ENCODE measurements at places on chromosomes 6 and 20.

DNA sequence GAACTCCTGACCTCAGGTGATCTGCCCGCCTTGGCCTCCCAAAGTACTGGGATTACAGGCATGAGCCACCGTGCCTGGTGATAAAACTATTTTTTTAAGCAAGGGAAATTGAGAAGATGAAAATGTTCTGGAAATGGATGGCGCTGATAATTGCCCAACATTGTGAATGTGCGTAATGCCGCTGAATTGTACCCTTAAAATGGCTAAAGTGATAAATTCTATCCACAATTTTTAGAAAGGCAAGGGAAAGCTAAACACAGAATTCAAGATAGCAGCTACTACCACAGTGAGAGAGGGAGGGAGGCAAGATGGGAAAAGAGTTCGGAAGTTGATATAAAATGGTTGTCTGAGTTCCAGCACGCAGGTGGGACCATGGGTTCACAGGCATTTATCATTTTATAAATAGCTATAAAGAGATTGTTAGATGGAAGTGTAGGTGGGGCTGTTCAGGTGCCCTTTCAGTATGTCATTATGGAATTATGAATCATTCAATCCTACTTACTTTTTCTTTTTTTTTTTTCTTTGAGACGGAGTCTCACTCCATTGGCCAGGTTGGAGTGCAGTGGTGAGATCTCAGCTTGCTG lies 8.3 kb downstream of the RIPOR3 start:
- H3K4me3 ChIP-seq: no peak overlapping the region
- H3K27ac ChIP-seq: no peak overlapping the region
- H3K4me1 ChIP-seq: peaks cover 21% of the 10 kb centered on the region
- no peaks in the 10 kb centered on the region for H3K36me3 ChIP-seq

- no peaks in the 10 kb centered on the region for H3K36me3 ChIP-seq
- H3K4me3 ChIP-seq: no peak overlapping the region
- H3K27me3 ChIP-seq: peaks cover 19% of the 10 kb centered on the region
- no peak overlapping the region for H3K27ac ChIP-seq
- no peak for DNase-seq
- no peaks in the 10 kb centered on the region for H3K4me1 ChIP-seq
Observed at GRCh38 chr20:2742431-2742830, 49.9 kb downstream of the EBF4 start.

- no peaks in the 10 kb centered on the region for H3K27me3 ChIP-seq
- no peak overlapping the region for H3K4me3 ChIP-seq
- no peak overlapping the region for H3K27ac ChIP-seq
Observed at GRCh38 chr6:21767891-21768648, 174.5 kb downstream of the SOX4 start.

- no peaks in the 10 kb centered on the region for H3K36me3 ChIP-seq
- H3K27me3 ChIP-seq: no peaks in the 10 kb centered on the region
- no peak for DNase-seq
- peaks cover 5% of the 10 kb centered on the region for H3K4me1 ChIP-seq
- no peak overlapping the region for H3K27ac ChIP-seq
- no peak overlapping the region for H3K4me3 ChIP-seq
Observed at GRCh38 chr6:4356899-4357659, 221.7 kb upstream of the ECI2 start.

- H3K27ac ChIP-seq: no peak overlapping the region
- H3K36me3 ChIP-seq: no peaks in the 10 kb centered on the region
- DNase-seq: peak; percentile 10
- no peaks in the 10 kb centered on the region for H3K27me3 ChIP-seq
Observed at GRCh38 chr20:12570371-12570770, 438.4 kb upstream of the SPTLC3 start.

- no peaks in the 10 kb centered on the region for H3K27me3 ChIP-seq
- DNase-seq: no peak
- no peak overlapping the region for H3K27ac ChIP-seq
- H3K4me3 ChIP-seq: no peak overlapping the region
- no peaks in the 10 kb centered on the region for H3K36me3 ChIP-seq
Observed at GRCh38 chr6:14121936-14122344, 4.4 kb downstream of the CD83 start.

GRCh38 chr6:138844192-138844591 lies 48.3 kb downstream of the ECT2L start:
- H3K4me1 ChIP-seq: no peaks in the 10 kb centered on the region
- H3K36me3 ChIP-seq: no peaks in the 10 kb centered on the region
- no peak overlapping the region for H3K4me3 ChIP-seq
- peak; percentile 20 for DNase-seq
- no peaks in the 10 kb centered on the region for H3K27me3 ChIP-seq
- no peak overlapping the region for H3K27ac ChIP-seq

- H3K36me3 ChIP-seq: peaks cover 45% of the 10 kb centered on the region
- peak; percentile 53 for DNase-seq
- no peak overlapping the region for H3K27ac ChIP-seq
- H3K4me3 ChIP-seq: no peak overlapping the region
- peaks cover 4% of the 10 kb centered on the region for H3K27me3 ChIP-seq
Observed at GRCh38 chr6:33197431-33198048, 2.9 kb downstream of the RXRB start.

- peaks cover 4% of the 10 kb centered on the region for H3K4me1 ChIP-seq
- peaks cover 71% of the 10 kb centered on the region for H3K27me3 ChIP-seq
- H3K27ac ChIP-seq: no peak overlapping the region
- no peak for DNase-seq
- H3K36me3 ChIP-seq: no peaks in the 10 kb centered on the region
Observed at GRCh38 chr20:36303831-36304230, 2.3 kb upstream of the DLGAP4 start.

DNA sequence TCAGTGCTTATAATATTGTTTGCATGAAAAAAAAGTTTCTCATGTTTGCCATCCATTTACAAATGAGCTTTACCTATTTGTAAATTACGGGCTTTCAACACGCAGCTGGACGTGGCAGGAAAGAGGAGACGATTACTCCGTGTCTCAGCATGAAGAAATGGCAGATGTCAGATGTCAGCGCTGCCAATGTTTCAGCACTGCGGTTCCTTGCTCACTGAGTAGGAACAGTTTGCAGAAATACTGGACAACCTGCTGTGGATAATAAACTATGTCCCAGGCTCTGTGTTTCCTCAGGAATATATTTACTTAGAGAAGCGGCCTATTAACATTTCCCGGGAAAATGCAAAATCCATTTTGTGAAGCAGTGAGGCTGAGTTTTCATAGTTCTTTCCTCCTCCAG lies 22.7 kb downstream of the RAMACL start:
- DNase-seq: no peak
- no peaks in the 10 kb centered on the region for H3K4me1 ChIP-seq
- no peak overlapping the region for H3K27ac ChIP-seq
- H3K4me3 ChIP-seq: no peak overlapping the region

- DNase-seq: no peak
- no peak overlapping the region for H3K27ac ChIP-seq
- H3K4me3 ChIP-seq: no peak overlapping the region
- H3K4me1 ChIP-seq: no peaks in the 10 kb centered on the region
- no peaks in the 10 kb centered on the region for H3K36me3 ChIP-seq
Observed at GRCh38 chr6:2755456-2755855, 4.7 kb upstream of the MYLK4 start.

GRCh38 chr20:52895701-52896100 lies 76.5 kb upstream of the TSHZ2 start:
- H3K4me3 ChIP-seq: no peak overlapping the region
- no peaks in the 10 kb centered on the region for H3K27me3 ChIP-seq
- no peak for DNase-seq
- no peaks in the 10 kb centered on the region for H3K4me1 ChIP-seq

DNA sequence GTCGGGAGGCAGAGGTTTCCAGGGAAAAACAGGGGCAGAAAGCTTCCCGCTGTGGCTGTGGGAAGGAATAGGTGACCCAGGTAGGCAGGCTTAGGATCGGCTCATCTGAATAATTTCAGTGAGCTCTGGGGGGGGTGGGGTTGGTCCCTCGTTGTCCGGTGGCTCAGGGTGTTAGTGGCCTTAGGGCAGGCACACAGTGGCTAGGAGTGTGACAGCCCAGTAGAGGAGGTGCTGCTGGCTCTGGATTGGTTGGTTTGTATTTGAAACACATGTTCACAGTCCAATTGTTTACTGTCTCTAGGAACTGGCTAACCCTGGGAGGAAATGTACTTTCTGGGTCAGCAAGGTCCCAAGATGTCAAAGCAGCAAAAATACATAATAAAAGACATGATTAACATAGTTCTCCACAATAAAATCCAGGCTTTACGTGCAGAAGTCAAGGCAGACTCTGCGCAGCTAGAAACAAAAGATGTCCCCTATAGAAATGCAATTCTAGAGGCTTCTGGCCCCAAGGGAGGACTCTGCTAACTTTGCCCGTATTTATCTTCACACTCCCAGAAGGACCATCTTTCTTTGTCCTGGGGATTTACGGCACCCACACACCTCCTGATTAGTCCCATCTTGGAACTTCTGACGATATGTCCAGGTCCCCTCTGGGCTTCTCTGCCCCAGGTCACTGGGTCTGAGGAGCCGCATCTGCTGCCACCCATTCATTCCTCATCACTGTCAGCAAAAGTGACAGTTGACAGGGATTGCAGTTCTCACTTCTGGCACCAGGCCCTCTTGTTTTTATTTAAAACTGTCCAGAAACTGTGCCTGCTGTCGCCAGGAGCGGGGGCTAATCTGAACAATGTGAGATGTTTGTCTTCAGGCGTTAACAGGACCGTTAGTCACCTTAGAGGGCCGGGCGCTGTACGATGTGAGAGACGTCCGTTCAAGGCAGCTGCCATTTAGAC lies 18.7 kb downstream of the MOCS3 start:
- no peak for DNase-seq
- H3K27ac ChIP-seq: no peak overlapping the region
- no peaks in the 10 kb centered on the region for H3K4me1 ChIP-seq
- peaks cover 15% of the 10 kb centered on the region for H3K27me3 ChIP-seq

- no peaks in the 10 kb centered on the region for H3K27me3 ChIP-seq
- no peak overlapping the region for H3K27ac ChIP-seq
- no peak for DNase-seq
- no peak overlapping the region for H3K4me3 ChIP-seq
- no peaks in the 10 kb centered on the region for H3K4me1 ChIP-seq
- peaks cover 81% of the 10 kb centered on the region for H3K36me3 ChIP-seq
Observed at GRCh38 chr20:34085544-34086040, 26.5 kb downstream of the EIF2S2 start.

DNA sequence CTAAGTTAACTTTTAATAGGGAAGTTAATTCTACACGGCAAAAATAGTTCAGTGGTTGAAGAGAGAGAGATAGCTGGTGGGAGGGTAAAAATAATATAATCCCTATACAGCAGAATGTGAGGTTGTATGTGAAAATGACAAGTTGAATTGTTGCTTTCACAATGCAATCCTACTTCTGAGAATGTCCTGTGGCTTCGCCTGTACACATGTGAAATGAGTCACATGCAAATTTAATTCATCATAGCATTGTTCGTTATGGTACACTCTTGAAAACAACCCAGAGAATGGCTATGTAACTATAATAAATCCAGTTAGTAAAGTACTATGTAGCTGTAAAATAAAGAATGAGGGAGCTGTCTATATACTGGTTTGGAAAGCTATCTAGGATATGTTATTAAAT lies 46.0 kb upstream of the HINT3 start:
- DNase-seq: peak; percentile 67
- peak overlapping the region; percentile 93 for H3K27ac ChIP-seq
- H3K27me3 ChIP-seq: no peaks in the 10 kb centered on the region
- H3K4me1 ChIP-seq: peaks cover 33% of the 10 kb centered on the region
- H3K4me3 ChIP-seq: no peak overlapping the region

- H3K27ac ChIP-seq: peak overlapping the region; percentile 13
- H3K36me3 ChIP-seq: peaks cover 22% of the 10 kb centered on the region
- no peak overlapping the region for H3K4me3 ChIP-seq
- H3K4me1 ChIP-seq: peaks cover 5% of the 10 kb centered on the region
Observed at GRCh38 chr20:6044115-6044514, 9.7 kb downstream of the LRRN4 start.

Measured in large intestine (tissue), 12 donors.